ENCODE measurements at places on chromosomes 16 and 17. TPM values are rescaled to one million over a fixed set of nuclear protein-coding genes. Genes with fewer than 3 reads are reported as not detected.

DNA sequence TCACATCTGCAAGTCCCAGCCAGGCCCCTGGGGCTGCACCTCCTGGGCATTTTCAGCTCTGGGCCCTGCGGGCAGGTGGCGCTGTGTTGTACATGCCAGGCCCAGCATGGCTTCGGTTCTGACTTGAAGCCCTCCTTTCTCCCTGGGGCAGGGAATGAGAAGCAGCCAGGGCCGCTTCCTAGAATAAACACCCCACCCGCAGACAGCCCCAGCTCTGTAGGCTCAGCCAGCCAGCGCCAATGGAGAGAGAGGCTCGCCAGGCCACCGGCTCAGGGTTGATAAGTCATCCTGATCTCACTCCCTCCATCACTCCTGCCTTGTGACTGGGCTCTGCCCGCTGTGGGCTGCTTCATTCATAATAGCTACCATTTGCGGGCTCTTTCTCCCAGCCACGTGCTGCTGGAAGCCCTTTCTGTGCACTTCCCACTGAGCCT is 6.0 kb upstream of the GLIS2 start:
- DNase-seq, result peak; percentile 61
- H3K4me3 ChIP-seq, result no peak overlapping the region
- H3K4me1 ChIP-seq, result peaks cover 30% of the 10 kb centered on the region
- H3K27me3 ChIP-seq, result no peaks in the 10 kb centered on the region
- peak overlapping the region; percentile 23 for H3K27ac ChIP-seq

GRCh38 chr16:4115209-4115948 is 863 bp downstream of the ADCY9 start:
- DNase-seq, result no peak
- no peak overlapping the region for H3K4me3 ChIP-seq
- H3K27ac ChIP-seq, result no peak overlapping the region
- H3K36me3 ChIP-seq, result no peaks in the 10 kb centered on the region

GRCh38 chr17:61504697-61505096 is 52.5 kb downstream of the TBX4 start:
- H3K4me3 ChIP-seq, result no peak overlapping the region
- peaks cover 34% of the 10 kb centered on the region for H3K4me1 ChIP-seq
- no peaks in the 10 kb centered on the region for H3K36me3 ChIP-seq
- DNase-seq, result no peak

GRCh38 chr16:85363427-85363826 is 249.7 kb upstream of the GSE1 start:
- H3K27ac ChIP-seq, result no peak overlapping the region
- H3K4me3 ChIP-seq, result no peak overlapping the region

- no peaks in the 10 kb centered on the region for H3K36me3 ChIP-seq
- peaks cover 52% of the 10 kb centered on the region for H3K27me3 ChIP-seq
- H3K4me3 ChIP-seq, result no peak overlapping the region
- H3K27ac ChIP-seq, result no peak overlapping the region
- H3K4me1 ChIP-seq, result no peaks in the 10 kb centered on the region
Measured at GRCh38 chr17:15086776-15087295, 178.3 kb downstream of the PMP22 start.

DNA sequence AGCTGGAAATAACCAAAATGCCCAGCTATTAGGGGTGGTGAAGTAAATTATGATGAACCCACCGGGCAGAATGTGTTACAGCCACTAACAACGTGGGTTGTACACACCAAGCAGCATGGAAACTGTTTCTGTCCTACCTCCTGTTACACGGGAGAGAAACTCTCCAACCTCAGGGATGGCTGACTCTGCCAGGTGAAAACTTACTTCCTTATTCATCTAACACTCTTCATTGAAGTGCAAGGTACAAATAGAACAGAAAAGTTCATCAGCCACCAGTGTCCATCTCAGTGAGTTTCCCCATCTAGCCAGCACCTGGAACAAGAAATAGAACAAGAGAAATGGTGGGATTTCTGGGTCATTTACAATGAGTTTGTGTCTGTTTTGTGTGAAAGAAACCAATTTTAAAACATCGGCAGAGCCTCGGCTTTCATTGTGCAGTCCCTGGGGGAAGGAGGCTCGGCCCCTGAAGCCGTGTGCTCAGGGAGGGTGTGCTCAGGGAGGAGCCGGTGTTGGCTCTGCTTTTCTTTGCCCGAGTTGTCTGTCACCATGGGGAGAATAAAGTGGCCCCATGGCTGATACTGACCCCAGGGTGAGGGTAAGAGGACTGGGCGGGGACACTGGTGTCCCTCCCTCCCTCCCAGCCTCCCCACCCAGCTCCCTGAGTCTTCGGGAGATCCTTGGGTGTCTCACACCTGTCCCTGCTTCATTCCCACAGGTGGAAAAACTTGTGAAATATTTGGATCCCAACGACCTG is 39.8 kb downstream of the RAB11FIP4 start:
- H3K27ac ChIP-seq, result no peak overlapping the region
- no peaks in the 10 kb centered on the region for H3K27me3 ChIP-seq
- H3K36me3 ChIP-seq, result no peaks in the 10 kb centered on the region
- no peak for DNase-seq
- H3K4me1 ChIP-seq, result no peaks in the 10 kb centered on the region
- H3K4me3 ChIP-seq, result no peak overlapping the region

GRCh38 chr17:3318336-3318735 is 20.2 kb upstream of the OR3A1 start:
- H3K27ac ChIP-seq, result no peak overlapping the region
- no peak overlapping the region for H3K4me3 ChIP-seq
- no peaks in the 10 kb centered on the region for H3K4me1 ChIP-seq
- no peaks in the 10 kb centered on the region for H3K36me3 ChIP-seq
- H3K27me3 ChIP-seq, result peaks cover 34% of the 10 kb centered on the region
- no peak for DNase-seq

GRCh38 chr17:39763051-39763820 is 25.5 kb downstream of the GRB7 start:
- no peak overlapping the region for H3K4me3 ChIP-seq
- H3K4me1 ChIP-seq, result no peaks in the 10 kb centered on the region
- no peaks in the 10 kb centered on the region for H3K36me3 ChIP-seq
- DNase-seq, result no peak
- H3K27me3 ChIP-seq, result peaks cover 10% of the 10 kb centered on the region
- H3K27ac ChIP-seq, result no peak overlapping the region

GRCh38 chr17:81517339-81518112 is 4.9 kb upstream of the ACTG1 start:
- H3K27ac ChIP-seq, result peak overlapping the region; percentile 98
- H3K4me3 ChIP-seq, result no peak overlapping the region
- no peaks in the 10 kb centered on the region for H3K27me3 ChIP-seq
- DNase-seq, result no peak
- peaks cover 34% of the 10 kb centered on the region for H3K4me1 ChIP-seq

DNA sequence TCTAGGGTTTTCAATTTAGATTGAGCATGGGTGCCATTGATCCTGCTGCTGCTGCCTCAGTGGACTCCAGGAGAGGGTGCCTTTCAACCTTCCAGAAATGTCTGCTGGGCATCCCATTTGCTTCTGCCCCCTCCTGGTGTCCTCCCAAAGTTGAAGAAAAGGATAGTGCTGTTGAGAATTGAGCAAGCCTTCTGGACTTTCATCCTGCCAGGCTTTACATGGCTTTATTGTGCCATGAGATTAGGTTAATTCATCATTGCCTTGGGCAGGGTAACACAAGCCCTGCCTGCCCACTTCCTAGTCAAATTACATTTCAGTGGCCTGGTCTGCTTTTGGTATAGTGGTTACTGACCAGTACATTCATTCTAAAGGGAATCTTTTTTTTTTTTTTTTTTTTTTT is 17.9 kb upstream of the TANGO6 start:
- no peaks in the 10 kb centered on the region for H3K4me1 ChIP-seq
- H3K4me3 ChIP-seq, result no peak overlapping the region
- DNase-seq, result no peak
- H3K36me3 ChIP-seq, result peaks cover 24% of the 10 kb centered on the region
- no peaks in the 10 kb centered on the region for H3K27me3 ChIP-seq

DNA sequence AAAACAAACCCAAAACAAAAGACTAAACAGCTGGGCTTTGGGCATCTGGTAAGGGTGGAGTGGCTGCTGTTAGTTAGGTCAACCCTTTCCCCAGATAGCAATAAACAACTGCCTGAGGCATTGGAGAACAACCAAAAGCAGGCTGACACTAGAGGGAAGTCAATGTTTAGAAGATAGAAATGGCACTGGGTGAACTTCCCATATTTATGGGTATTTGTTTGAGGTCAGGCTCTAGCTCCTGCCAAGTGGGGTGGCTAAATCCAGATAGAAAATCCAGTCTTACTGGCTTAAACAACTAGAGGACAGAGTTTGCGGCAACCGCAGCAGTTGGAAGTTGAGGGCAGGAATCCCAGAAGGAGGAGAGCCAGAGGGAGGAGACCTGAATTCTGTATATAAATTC is 79.4 kb downstream of the SDK2 start:
- no peaks in the 10 kb centered on the region for H3K27me3 ChIP-seq
- H3K4me1 ChIP-seq, result no peaks in the 10 kb centered on the region
- H3K4me3 ChIP-seq, result no peak overlapping the region
- H3K36me3 ChIP-seq, result no peaks in the 10 kb centered on the region
- DNase-seq, result no peak

- no peaks in the 10 kb centered on the region for H3K27me3 ChIP-seq
- no peaks in the 10 kb centered on the region for H3K36me3 ChIP-seq
- H3K4me1 ChIP-seq, result no peaks in the 10 kb centered on the region
- DNase-seq, result no peak
Measured at GRCh38 chr16:29649588-29650494, 13.2 kb upstream of the SPN start.

DNA sequence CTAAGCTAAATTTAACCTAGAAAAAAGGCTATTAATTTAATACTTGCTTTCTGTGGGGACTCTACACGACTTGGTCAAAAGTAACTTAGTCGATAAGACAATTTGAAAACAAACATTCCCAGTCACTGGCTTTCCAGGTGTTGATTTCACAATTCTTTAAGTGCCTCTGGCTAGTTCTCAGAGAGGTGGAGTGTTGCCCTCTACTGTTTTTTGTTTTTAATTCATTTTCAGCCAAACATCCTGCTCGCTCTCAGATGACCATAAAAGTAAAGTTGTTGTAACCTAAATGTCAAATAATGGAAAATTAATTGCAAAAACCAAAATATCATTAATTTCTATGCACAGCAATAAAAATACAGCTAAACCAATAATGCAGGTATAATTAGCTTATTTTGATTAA is 107.1 kb downstream of the MYO1D start:
- no peak for DNase-seq
- H3K27me3 ChIP-seq, result no peaks in the 10 kb centered on the region
- H3K4me3 ChIP-seq, result no peak overlapping the region
- H3K4me1 ChIP-seq, result no peaks in the 10 kb centered on the region
- no peaks in the 10 kb centered on the region for H3K36me3 ChIP-seq
- H3K27ac ChIP-seq, result no peak overlapping the region

DNA sequence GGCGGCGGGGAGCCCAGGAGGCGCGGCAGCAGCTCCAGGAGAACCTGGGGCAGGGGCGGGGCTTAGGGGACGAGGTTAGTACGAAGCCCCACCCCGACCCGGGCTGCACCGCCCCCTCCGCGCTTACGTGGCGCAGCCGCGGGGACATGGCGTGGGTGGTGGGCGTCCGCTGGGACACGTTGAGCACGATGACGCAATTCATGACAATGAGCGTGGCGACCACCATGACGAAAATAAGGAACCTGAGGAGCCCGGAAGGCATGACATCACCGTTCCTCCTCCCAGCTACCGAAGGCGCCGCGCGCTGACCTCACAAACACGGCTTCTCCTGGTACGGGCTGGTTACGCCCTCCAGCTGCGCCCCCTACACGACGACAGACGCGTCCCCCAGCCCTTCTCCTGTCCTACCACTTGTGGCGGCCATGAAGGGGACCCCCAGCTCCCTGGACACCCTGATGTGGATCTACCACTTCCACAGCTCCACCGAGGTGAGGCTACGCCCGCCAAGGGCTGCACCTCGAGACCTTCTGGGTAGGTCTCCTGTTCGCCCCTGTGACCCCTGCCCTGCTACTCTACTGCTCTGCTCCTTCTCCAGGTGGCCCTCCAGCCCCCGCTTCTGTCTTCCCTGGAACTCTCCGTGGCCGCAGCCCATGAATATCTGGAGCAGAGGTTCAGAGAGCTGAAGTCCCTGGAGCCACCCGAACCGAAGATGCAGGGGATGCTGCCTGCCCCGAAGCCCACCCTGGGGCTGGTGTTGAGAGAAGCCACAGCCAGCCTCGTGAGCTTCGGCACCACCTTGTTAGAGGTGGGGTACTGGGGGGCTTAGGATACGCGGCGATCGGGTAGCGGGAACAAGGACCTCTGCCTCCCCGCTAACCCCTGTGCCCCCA is at the start of gene C17orf107:
C17orf107 (plus strand) TSS at position 196 of the 890 bp plus-strand sequence; CDS start at position 423, 227 bp downstream.
- no peak for DNase-seq
- no peaks in the 10 kb centered on the region for H3K27me3 ChIP-seq
- peaks cover 10% of the 10 kb centered on the region for H3K4me1 ChIP-seq
- H3K4me3 ChIP-seq, result no peak within 1 kb of the TSS

GRCh38 chr17:73474370-73474988 is 162.7 kb upstream of the CDC42EP4 start:
- H3K4me3 ChIP-seq, result no peak overlapping the region
- peaks cover 10% of the 10 kb centered on the region for H3K4me1 ChIP-seq
- H3K36me3 ChIP-seq, result no peaks in the 10 kb centered on the region

GRCh38 chr17:68302066-68302564 is 10.8 kb downstream of the ARSG start:
- no peaks in the 10 kb centered on the region for H3K36me3 ChIP-seq
- no peak overlapping the region for H3K27ac ChIP-seq
- peaks cover 21% of the 10 kb centered on the region for H3K4me1 ChIP-seq
- no peaks in the 10 kb centered on the region for H3K27me3 ChIP-seq

DNA sequence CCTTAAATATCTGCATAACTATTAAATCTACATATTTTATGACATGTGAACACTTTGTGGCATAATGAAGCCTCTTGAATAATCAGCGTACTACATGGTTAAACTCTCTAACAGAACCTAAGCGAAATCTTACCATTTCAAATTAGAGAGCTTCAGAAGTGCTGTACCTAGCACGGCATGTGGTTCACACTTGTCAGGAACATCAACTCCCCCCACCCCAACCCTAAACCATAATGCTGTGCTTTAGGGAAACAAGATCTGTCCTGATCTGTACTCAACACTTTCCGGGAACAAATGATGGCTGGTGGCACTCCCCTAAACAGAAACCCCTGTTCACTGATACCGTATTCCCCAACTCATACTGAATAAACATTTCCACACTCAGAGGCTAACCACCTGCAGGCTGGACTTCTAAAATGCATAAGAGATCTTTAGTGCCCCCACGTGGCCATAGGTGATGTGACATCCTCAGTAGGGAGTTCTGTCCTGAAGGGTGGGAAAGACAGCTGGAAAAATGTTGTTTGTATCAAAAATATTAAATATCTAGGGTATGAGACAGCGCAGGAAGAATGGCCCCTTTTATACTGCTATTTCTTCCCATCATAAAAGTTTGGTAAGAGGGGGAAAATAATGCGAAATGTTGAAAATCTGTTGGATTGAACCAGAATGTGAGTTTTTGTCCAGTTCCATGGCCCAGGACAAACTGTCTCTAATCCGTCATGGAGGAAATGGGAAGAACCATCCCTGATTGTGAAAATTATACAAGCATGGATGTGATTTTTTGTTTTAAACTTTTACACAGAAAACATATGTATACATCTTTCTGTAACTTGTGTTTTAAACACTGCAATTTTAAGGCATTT is 88.6 kb downstream of the USP31 start:
- peaks cover 5% of the 10 kb centered on the region for H3K27me3 ChIP-seq
- DNase-seq, result peak; percentile 47
- no peaks in the 10 kb centered on the region for H3K36me3 ChIP-seq

Gene P2RX5
- total RNA-seq, result 9.0 TPM

Gene PRR14
- 56.2 TPM for total RNA-seq

Gene GP1BA
- not detected for total RNA-seq

Gene ENDOV
- total RNA-seq, result 45.6 TPM

Gene KCNJ2
- not detected for total RNA-seq

Gene HSD17B2
- total RNA-seq, result not detected

Gene TBC1D3I
- total RNA-seq, result 0.17 TPM
